ENCODE measurements at places on chromosomes 4 and X. TPM values are rescaled to one million over a fixed set of nuclear protein-coding genes. Genes with fewer than 3 reads are reported as not detected.
A peak's percentile ranks its signal among the peaks of the same experiment; 100 is the strongest.

- H3K4me3 ChIP-seq: no peak overlapping the region
Measured at GRCh38 chr4:142316025-142316424, 530.1 kb downstream of the INPP4B start.

PCDH11X gene
- total RNA-seq: not detected

SPINK2 gene
- 0.54 TPM for total RNA-seq

FAM9A gene
- not detected for total RNA-seq

NLRP2B gene
- not detected for total RNA-seq

GRCh38 chr4:75285837-75286236 is 228.4 kb downstream of the RCHY1 start:
- H3K36me3 ChIP-seq: no peaks in the 10 kb centered on the region
- DNase-seq: no peak
- no peak overlapping the region for H3K27ac ChIP-seq
- H3K4me1 ChIP-seq: no peaks in the 10 kb centered on the region
- no peaks in the 10 kb centered on the region for H3K27me3 ChIP-seq

UGT2B7 gene
- total RNA-seq: not detected

DNA sequence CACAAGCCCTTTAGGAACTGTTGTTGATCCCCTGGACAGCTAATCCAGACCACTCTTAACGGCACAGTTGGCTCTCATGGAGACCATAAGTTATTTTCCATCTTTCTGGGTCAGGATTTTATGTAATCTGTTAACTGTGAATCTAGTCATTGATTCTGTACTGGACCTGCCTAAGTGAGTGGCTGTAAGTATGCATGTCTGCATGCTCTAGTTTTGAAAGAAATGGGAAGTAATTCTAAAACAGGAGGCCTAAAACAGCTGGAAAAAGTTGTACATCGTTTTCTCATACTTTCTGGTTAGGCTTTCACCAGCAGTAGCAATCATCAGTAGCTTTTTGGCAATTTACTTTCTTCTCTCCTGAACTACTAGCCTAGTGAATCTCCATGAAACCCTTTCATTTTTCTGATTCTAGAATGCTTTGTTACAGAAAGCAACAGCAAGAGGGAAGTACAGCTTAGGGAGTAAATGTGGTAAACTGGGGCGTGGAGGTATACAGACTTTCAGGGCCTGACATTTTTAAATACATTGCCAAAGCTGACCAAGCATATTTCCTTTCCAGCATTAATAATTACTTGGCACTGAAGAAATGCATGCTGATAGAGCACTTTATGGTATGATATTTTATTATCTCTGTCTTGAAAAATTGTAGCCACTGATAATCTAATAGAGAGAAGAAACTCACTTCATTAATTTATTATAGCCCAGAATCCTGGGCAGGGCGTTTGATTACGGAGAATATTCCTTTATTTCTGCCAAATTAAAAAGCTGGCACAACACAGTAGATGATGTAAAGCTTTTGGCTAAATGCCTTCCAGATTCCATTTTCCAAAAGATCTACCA is 202.7 kb downstream of the BANK1 start:
- H3K36me3 ChIP-seq: no peaks in the 10 kb centered on the region
- no peak overlapping the region for H3K4me3 ChIP-seq
- H3K27me3 ChIP-seq: peaks cover 7% of the 10 kb centered on the region
- DNase-seq: no peak
- no peaks in the 10 kb centered on the region for H3K4me1 ChIP-seq

- no peak overlapping the region for H3K27ac ChIP-seq
- H3K27me3 ChIP-seq: no peaks in the 10 kb centered on the region
- H3K4me1 ChIP-seq: no peaks in the 10 kb centered on the region
- no peak for DNase-seq
- no peaks in the 10 kb centered on the region for H3K36me3 ChIP-seq
- H3K4me3 ChIP-seq: no peak overlapping the region
Measured at GRCh38 chrX:538311-538710, 92.3 kb upstream of the SHOX start.

DNA sequence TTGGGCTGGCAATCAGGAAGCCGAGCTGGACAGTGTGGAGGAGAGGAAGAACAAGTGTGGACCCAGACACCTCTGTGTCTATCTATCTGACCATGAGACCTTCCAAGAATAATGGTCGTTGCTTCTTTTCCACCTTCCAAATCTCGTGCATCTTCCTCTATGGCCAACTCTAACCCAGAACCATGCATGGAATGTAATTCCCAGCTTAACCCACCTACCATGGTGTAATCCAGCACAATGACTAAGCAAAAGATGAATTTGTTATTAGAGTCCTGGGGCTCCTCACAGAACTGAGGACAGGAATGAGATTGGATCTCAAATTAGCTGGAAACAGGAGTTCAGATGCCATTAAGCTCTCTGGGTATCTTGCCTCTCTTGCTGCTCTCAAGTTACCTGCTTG is 17.4 kb upstream of the TMEM184C start:
- peaks cover 5% of the 10 kb centered on the region for H3K27me3 ChIP-seq
- H3K4me3 ChIP-seq: no peak overlapping the region
- no peaks in the 10 kb centered on the region for H3K4me1 ChIP-seq
- no peak for DNase-seq
- no peak overlapping the region for H3K27ac ChIP-seq

DNA sequence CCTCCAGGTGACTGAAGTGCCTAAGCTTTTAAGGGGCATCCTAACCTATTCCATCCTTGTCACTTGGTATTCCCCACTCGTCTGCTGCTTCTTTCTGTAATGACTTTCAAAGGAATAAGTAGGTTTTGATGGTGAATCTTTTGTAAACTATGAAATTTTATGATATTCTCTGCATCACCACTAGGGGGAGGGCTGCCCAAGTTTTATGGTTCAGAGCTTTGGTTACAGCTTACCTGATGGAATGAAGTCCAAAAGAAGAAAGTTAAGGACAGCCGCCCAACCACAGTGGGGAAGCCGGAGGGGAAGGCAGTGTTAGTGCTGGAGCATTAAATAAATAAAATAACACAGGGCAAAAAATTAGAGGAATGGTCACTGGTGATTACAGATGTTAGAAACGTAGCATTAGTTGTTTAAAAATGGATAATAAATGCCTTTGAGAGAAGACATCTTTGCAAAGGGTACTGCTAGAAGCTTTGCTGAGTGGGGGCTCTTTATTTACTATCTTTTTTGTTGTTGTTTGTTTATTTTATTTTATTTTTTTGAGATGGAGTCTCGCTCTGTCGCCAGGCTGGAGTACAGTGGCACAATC is 204.9 kb downstream of the GBA3 start:
- H3K4me3 ChIP-seq: no peak overlapping the region
- H3K36me3 ChIP-seq: no peaks in the 10 kb centered on the region
- DNase-seq: peak; percentile 67
- no peaks in the 10 kb centered on the region for H3K27me3 ChIP-seq

DNA sequence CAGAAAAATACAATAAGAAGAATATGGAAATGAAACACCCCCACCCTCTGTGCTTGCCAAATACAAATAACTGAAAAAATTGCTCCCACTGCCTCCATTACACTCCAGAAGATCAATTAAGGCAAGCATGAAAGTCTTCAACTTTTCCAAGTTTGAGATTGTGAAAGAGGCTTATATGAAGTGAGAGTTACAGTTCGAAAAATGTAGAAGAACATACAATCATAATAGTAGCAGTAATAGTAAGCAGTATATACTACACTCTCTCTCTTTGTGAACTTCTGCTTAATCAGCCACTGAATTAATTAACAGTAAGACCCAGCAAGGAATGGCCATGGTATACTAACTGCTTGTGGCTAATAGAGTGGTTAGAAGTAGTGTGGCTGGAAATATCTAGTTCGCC is 923.2 kb downstream of the RPA4 start:
- H3K36me3 ChIP-seq: no peaks in the 10 kb centered on the region
- DNase-seq: no peak
- no peak overlapping the region for H3K4me3 ChIP-seq

PSAPL1 gene
- total RNA-seq: not detected

- no peaks in the 10 kb centered on the region for H3K27me3 ChIP-seq
- H3K36me3 ChIP-seq: no peaks in the 10 kb centered on the region
- H3K4me1 ChIP-seq: no peaks in the 10 kb centered on the region
- H3K27ac ChIP-seq: no peak overlapping the region
- no peak overlapping the region for H3K4me3 ChIP-seq
Measured at GRCh38 chr4:25433966-25434827, 57.1 kb downstream of the ANAPC4 start.

MAGEC3 gene
- not detected for total RNA-seq

DNA sequence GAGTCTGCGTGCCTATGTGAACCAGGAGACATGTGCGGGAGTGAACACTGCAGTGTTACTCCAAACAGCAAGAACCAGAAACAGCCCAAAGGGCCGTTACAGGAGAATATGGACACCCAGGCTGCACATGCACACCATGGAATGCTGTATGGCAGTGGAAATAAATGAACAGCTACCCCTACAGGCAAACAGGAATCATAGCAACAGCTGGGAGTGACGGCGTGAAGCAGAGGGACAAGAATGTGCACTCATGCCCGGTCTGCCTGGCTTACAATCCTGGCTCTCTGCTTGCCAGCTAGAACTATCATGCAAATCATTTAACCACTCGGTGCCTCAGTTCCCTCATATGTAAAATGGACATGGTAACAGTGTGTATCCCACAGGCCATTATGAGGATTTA is 16.6 kb downstream of the GPKOW start:
- H3K36me3 ChIP-seq: peaks cover 9% of the 10 kb centered on the region
- no peak overlapping the region for H3K4me3 ChIP-seq
- DNase-seq: peak; percentile 66
- H3K27ac ChIP-seq: no peak overlapping the region
- no peaks in the 10 kb centered on the region for H3K27me3 ChIP-seq

- peaks cover 22% of the 10 kb centered on the region for H3K4me1 ChIP-seq
- no peaks in the 10 kb centered on the region for H3K27me3 ChIP-seq
Measured at GRCh38 chr4:37994569-37994968, 34.4 kb downstream of the PTTG2 start.

PNCK gene
- 0.36 TPM for total RNA-seq

DNA sequence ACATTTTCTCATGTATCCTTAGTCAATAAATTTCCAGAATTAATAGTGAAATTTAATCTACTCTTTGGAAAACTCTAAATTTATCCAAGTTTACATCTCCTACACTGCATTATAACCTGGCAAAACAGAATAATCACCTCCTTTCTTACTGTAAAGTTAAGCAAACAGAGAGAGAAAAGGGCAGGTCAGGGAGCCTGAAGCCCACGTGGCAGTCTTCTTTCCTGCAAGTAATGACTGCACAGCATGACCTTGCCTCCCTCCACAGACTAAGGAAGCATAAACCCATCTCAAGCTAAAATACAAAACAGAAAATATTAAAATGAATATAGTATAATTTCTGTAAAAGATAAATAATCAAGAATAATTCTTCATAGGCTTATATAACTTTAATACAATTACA is 1153.0 kb downstream of the C4orf33 start:
- no peaks in the 10 kb centered on the region for H3K27me3 ChIP-seq
- H3K4me3 ChIP-seq: no peak overlapping the region
- H3K4me1 ChIP-seq: no peaks in the 10 kb centered on the region
- no peak for DNase-seq

- no peak overlapping the region for H3K27ac ChIP-seq
- peaks cover 13% of the 10 kb centered on the region for H3K4me1 ChIP-seq
- DNase-seq: no peak
- H3K4me3 ChIP-seq: no peak overlapping the region
Measured at GRCh38 chrX:111131572-111131971, 35.6 kb downstream of the PAK3 start.

CWH43 gene
- total RNA-seq: not detected

PLS3 gene
- total RNA-seq: 5.1 TPM

Data from activated CD4-positive, alpha-beta T cell treated with anti-CD3 and anti-CD28 coated beads, Interleukin-2, amount 10 ng/mL, durations not matched to agents 24 days and 14 days (primary cell).